Stimulated activated CD4-positive, alpha-beta T cell treated with anti-CD3 and anti-CD28 coated beads, Interleukin-2, amount 100 ng/mL, for 24 hours (primary cell): ENCODE measurements at places on chromosomes 3 and 15.

- DNase-seq, result no peak
Observed at GRCh38 chr3:168333410-168333935, 237.7 kb upstream of the GOLIM4 start.

DNA sequence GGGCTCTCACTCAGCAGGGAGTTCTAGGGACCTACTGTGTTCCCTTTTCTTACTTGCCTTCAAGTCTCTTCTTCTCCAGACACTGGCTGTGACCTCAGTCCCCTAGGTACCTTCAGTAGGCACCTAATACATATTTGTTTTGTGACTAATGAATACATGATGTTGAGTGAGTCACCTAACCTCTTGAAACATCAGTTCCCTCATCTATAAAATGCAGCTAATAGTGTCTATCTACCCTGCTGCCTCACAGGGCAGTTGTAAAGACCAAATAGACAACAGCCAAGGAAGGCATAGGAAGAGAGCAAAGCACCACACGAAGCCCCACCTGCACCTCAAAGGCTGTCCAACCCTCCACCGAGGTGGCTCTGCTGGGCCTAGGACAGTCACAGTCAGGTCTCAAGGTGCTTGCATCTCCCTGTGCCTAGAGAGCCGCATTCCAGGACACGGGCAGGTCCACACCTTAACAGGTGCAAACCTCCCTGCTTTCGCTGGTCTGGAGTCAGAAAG is 29.1 kb downstream of the DAPK2 start:
- DNase-seq, result no peak

DNA sequence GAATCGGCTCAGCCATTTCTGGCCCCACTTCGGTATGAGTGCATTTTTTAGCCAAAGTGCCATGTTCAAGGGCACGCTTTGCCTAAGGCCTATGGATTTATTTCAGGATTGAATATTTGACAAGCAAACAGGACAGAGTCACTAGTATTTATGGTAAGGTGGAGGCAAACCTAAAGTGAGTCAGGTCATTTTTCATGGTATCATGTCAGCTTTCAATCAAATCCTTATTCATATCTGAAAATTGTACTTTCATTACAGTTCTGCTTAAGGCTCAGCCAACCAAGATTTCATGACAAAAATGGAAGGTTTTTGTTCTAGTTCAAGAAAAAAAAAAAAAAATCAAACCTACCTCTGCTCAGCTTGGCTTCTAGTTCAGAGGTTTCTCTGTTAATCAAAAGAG is 30.5 kb upstream of the ICE2 start:
- no peak for DNase-seq

DNA sequence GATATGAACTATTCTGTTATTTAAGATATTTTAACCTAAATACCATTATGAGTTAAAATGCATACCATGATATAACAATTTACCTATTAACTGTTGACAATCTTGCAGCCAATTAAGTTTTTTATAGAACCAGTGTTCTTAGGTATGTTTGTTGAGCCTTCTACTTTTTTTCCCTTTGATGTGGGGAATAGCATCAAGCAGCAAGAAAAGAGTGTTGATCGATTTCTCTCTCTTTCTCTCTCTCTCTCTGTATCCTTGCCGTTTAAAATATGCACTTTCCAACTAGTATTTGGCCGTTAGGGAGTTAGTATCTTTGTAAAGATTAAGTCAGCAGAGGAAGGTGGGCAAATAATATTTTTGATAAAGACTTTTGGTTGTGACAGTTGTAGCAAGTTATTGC is 5.9 kb downstream of the CHD2 start:
- no peak for DNase-seq

DNA sequence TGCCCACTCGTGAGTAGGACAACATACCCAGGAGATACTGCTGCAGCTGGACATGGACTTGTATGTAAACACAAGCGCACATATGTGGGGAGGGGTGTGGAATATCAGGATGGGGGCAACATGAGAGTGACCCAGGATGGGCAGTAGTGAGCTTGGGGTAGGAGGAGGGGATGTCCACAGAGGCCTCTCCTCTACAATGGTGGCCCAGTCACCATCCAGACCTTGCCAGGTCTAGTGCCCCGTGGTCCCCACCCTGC is 266 bp upstream of the ZBTB47 start:
- no peak for DNase-seq

GRCh38 chr15:87747087-87747486 is 509.5 kb downstream of the NTRK3 start:
- DNase-seq, result no peak

DNA sequence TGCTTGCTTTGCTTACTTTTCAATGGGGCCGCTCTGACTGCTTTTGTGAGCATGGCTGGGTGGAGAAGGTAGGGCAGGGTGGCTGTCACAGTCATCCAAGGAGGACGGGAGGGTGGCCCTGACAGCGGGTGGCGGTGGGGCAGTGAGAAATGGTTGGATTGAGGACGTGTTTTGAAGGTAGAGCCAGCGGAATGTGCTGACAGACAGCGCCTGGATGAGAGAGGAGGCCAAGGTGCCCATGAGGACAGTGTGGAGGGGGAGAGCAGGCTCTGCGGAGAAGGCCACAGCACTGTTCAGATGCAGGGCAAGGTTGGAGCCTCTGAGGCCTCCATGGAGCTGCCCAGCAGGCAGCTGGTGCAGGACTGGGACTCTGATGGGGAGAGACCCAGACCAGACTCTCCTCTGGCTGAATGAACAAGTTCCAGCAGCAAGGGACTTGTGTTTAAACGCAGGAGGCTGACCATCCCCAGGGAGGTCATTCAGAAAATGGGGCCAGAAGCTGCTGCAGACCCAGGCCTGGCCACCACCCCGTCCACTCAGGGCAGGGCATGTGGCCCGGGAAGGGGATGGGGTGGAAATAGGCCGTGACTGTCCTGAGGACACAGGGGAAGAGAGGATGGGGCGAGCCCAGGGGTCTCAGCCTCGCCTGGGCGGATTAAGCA is 120.3 kb upstream of the PRR20G start:
- no peak for DNase-seq

DNA sequence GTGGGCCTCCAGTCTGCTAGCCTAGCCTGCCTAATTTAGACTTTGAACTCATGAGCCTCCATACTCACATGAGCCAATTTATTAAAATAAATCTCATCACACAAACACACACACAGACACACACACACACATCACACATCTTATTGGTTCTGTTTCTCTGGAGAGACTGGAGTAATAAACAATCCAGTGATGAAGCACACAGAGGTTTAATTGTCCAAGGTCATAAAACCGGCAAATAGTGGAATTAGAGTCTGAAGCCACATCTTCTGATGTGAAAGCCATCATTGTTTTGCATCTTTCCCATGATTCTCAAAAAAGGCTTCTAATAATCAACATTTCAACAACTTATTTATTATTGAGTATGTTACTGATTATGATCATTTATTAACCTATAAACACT is 249.4 kb upstream of the KCNH8 start:
- no peak for DNase-seq

DNA sequence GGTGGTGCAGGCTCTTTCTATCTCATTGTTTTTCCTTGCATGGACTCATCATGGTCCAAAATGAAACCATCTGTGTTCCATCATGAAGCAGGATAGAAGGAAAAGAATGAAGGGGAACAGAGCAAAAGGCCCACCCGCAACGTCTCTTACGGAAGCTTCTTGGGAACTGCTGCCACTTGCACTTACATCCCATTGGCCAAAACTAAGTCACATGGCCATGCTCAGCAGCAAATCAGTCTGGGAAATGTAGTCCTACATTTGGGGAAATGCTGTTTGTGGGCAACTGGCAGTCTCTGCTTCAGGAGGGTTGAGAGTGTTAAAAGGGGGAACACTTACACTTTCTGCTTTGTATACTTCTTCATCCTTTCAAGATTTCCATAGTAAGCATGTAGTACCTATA is 191.6 kb downstream of the SV2B start:
- no peak for DNase-seq

- no peak for DNase-seq
Observed at GRCh38 chr15:36550650-36551049, 28.8 kb upstream of the CDIN1 start.

- DNase-seq, result no peak
Observed at GRCh38 chr15:47409038-47409437, 308.3 kb upstream of the SEMA6D start.

GRCh38 chr3:100802126-100802525 is 92.8 kb downstream of the TFG start:
- no peak for DNase-seq

- DNase-seq, result no peak
Observed at GRCh38 chr15:41543521-41543870, 561 bp downstream of the RPAP1 start.

GRCh38 chr3:29070959-29071634 is 209.8 kb upstream of the RBMS3 start:
- DNase-seq, result no peak

DNA sequence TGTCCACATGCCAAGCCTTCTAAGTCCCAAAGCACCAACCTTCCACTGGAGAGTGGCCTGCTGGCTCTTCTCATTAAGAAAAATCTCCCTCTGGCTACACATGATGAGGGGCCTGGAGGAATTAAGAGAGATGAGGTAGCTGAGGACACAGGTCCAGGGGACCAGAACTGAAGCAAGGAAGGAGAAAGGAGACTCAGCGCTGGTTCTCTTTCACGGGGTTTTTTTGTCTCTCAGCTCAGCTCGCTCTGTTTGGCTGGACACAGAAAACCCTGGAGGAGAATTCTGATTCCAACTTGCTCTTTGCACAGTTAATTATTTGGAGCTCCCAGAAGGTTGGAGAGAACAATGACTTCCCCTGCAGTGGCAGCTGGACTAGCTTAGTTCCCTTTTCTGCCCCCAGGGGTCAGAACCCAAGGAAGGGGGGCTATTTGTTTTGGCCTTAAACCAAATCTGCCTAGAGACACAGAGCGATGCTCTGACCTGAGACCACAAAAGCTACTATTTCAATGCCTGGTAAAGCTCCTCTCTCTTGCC is 507.6 kb downstream of the FHIT start:
- DNase-seq, result no peak

DNA sequence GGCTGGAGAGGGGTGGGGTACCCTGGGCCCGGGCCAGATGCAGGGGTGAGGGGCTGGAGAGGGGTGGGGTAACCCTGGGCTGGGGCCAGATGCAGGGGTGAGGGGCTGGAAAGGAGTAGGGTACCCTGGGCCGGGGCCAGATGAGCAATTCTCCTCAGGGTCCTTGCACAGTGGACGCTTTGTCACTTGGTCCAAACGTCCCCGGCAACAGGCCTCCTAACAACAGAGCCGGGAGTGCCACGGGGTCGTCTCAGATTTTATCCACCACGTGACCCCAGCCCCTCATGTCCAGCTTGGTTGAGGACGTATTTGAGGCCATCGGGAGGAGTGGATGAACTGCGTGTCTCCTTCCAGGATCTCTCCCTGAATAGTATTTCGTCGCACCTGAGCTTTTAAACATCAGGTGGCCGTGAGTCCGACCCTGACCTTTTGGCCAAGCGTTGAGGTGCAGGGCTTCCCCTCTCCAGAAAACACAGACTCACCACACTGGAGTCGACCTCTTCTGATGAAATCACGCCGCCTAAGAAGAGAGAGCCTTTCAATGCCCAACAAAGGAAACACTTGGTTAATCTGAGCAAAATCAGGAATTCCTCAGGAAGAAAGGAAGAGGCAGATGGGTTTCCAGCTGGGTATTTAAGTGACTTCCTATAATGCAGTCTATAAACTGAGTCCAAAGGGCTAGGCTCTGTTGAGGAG is 12.8 kb upstream of the LRRC15 start:
- no peak for DNase-seq

GRCh38 chr15:79962178-79962577 is 8.8 kb downstream of the BCL2A1 start:
- DNase-seq, result no peak
